ENCODE measurements at places on chromosomes 7 and 10.

DNA sequence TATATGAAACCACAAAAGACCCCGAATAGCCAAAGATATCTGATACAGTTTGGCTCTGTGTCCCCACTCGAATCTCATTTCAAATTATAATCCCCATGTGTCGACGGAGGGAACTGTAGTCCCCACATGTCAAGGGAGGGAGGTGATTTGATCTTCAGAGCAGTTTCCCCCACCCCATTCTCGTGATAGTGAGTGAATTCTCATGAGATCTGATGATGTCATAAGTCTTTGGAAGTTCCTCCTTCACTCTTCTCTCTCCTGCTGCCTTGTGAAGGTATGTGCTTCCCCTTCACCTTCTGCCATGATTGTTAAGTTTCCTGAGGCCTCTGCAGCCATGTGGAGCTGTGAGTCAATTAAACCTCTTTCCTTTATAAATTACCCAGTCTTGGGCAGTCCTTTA is 13.0 kb downstream of the ELAPOR2 start:
- DNase-seq, result no peak

DNA sequence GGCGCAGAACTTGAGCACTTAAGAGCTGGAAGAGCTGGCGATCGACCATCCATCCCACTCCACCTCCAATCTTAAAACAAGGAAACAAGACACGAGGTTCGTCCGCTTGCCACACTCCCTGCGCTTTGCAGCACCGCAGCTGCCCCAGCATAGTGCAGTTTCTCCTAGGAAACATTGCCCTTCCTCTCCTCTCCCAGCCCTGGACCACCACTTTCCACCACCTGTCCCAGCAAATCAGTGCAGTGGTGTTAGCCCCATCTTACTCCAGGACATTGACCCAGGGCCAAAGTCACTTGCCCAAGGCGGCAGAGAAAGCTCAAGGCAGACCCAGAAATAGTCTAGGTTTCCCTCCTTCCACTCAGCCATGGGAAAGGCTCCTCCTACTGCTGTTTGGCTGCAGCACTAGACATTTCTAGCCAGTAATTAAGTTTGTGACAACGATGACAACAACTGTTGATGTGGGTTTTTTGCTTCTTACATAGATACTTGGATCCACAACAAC is 1.5 kb upstream of the PARD3 start:
- no peak for DNase-seq

DNA sequence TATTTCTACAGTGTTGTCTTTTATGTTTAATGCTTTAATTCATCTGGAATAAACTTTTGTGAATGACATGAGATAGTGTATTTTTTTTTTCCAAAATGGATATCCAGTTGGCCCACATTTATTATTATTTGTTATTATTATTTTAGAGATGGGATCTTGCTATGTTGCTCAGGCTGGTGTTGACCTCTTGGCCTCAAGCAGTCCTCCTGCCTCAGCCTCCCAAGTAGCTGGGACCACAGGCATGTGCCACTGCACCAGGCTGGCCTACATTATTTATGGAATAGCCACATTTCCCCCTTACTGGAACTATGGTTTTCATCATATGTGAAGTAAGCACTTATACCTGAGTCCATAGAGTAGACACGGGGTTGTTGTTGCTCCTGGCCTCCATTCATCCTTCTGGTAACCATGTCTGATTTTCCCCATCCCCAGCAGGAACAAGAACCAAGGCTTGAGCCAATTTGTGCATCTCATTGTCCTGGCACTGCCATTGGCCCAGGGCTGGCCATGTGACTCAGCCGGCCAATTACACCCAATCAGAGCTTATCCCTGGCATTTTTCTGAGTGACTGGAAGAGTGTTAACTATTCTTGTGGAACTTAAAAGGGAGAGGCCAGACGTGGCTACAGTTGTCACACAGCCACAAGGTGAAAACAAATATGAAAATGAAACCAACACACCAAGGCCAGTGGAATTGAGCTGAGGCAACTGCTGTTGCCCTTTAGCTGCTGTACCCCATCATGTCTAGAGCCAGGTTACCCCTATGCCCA is 23.1 kb downstream of the PRF1 start:
- no peak for DNase-seq

GRCh38 chr10:43923328-43923727 is 274.6 kb upstream of the ZNF32 start:
- no peak for DNase-seq

GRCh38 chr7:117043108-117043825 is 90.0 kb downstream of the ST7 start:
- DNase-seq, result no peak

DNA sequence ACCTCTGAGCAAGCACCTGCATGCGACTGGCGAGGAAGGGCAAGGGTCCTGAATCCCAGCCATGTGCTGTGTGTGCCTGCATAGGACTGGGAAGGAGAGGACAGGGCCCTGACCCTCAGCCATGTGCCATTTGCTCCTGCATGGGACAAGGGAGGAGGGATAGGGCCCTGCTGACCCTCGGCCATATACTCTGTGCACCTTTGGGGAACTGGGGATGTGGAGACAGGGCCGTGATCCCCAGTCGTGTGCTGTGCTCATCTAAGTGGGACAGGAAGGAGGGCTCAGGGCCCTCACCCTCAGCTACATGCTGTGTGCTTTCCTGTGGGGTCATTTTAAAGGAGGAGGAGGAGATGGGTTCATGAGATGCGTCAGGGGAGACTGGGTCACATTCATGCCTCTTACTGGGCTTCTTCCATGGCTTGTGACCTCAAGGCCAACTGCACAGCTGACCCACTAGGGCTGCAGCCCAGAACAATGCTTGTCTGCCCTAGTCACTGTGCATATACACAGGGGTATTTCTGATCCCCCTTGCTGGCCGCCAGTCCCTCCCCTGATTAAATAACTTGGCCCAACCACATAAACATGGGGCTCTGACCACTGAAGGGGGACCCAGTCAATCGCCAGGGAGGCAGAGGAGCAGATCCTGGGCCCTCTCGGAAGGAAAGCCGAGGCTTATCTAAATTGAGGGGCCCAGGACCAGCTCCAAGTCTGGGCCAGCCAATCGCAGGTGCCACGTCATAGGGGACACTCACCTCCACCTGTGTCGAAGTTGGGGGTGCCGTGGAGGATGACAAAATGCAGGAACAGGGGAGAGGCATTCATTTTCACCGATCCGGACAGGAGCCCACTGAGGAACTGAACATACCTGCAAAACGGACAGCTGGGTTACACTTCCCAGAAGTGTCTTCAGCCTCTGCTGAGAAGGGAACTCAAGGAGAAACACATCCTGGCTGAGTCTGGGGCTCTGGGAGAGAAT is 167.3 kb downstream of the TNS3 start:
- no peak for DNase-seq

Measured in CD4-positive, alpha-beta T cell treated with Interleukin-6 for 4 hours (primary cell).